ENCODE measurements at places on chromosomes 12 and 14.

DNA sequence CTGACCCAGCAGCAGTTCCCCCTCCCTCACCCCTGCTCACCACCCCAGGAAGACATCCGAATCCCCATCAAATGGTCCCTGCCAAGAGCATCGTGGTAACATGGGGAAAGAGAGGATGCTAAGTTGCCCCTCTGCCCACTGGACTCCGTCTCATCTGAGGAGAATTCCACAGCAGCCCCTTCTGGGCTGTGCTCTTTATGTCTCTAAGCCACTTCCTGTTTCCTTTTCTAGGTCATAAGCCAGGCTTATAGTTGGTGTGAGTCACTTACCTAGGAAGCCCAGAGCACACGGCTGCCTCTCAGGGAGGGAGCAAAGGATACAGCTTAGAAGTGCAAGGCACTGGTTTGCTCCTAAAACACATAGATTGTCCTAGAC lies 76.0 kb downstream of the VCPKMT start:
- DNase-seq, result peak; percentile 77

DNA sequence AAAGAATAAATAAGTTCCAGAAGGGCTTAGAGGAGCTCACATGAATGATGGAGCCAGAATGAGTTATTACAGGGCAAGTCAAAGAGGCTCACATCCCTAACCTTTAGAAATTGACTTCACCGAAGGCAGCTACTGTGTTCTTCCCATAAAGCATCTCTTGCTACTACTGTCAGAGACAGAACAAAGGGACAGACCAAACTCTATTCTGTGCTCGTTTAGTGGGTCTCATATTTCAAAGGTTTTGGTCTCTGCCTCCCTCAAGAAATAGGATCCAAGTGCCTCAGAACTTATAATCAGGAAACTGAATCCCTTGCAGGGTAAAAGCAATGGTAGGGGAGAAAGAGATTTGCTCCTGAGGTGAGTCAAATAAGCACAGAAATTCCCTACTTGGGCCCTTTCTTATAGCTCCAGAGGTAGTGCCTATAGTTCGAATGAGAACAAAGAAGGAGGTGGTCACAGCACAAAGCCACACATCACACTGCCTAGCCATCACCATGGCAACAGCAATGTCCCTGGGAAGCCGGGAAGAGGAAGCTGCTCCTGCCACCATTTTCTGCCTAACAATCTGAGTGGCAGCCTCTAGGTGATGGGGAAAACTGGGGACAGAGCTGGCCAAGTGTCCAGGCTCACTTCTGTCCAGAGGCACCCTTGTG lies 294.9 kb downstream of the FOXN3 start:
- DNase-seq, result no peak

DNA sequence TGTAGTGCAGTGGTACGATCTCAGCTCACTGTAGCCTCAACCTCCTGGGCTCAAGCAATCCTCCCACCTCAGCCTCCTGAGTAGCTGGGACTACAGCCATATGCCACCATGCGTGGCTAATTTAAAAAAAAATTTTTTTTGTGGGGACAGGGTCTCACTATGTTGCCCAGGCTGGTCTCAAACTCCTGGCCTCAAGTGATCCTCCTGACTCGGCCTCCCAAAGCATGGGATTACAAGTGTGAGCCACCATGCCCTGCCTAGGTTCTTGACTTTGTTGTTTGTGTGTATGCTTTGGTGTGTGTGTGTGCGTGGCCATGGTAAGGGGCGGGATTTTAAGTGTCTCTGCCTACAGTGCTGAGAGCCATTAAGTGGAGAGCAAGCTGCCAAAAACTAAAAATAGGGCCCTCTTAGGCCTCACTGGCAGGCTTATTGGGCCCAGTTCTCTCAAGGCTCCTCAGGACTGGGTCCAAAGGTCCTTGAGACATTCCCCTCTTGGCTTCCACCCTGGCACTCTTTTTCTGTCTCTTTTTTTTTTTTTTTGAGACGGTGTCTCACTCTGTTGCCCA lies 5.1 kb downstream of the COX14 start:
- no peak for DNase-seq

DNA sequence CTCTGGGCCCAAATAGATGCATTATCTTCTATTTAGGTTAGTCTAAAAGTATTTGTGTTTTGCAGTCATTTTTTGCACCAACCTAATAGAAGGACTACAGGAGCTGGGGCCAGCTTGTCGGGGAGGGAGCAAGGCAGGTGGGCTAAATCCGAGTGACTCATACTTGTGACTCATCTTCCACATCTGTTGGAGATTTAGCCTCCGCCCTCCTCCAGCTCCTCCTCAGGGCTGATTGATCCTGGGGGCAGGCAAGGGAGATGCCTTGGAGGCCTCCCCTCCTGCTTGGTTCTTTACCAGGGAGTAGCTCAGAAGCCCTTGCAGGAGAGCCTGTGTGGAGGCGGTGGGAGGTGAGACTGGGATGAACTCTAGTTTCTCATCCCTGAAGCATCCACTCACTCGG lies 27.9 kb downstream of the RHOF start:
- DNase-seq, result peak; percentile 92

- no peak for DNase-seq
Measured at GRCh38 chr14:78341827-78342389, 171.7 kb downstream of the NRXN3 start.

DNA sequence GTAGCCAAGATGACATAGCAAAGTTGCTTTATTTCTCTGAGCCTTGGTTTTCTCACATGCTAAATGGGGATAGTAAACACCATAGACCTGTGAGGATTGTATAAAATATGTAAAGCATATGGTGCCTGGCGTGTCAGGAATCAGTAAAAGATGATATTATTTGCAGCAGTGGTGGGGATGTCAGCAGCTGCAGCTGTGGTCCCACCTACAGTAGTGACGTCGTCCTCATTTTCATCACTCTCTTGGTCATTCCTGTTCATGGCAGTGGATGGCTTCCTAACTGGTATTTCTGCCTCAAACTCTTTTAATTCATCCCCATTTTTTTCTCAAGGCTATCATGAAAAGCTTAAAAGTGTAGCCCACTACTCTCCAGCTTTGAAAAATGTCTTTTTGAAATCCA lies 12.1 kb downstream of the BMAL2 start:
- no peak for DNase-seq

- DNase-seq, result no peak
Measured at GRCh38 chr14:21704338-21704737, 30.7 kb upstream of the OR4E1 start.

DNA sequence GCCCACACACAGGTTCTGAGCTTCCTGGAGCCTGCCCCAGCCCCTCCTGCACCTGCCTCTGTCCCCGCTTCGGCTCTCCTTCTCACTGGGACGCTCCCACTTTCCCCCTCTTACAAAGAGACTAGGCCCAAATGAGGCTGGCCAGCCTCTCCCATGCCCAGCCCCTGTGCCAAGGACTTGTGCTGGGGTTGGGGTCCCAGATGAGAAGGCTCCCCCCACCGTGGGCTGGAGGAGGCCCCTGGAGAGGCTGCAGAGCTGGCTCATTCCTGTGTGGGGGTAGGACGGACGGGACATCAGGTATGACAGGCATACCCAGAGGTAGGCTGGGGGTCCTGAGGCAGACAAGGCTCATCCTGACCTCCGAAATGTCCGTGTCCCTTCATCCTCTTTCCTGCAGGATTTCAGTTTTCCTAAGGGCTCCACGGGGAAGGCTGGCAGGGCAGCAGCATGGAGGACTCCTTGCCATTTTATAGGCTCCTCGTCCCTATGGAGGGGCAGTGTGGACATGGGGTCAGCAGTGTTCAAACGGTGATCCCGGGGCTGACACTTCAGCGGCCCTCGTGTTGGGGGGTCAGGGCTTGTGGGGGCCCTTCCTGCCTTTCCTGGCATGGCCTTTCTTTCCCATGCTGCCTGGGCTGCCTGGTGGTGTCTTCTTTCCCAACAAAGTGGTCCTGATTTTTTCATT lies 49.1 kb upstream of the MEG3 start:
- no peak for DNase-seq

GRCh38 chr12:125201940-125202339 lies 136.7 kb downstream of the AACS start:
- no peak for DNase-seq

DNA sequence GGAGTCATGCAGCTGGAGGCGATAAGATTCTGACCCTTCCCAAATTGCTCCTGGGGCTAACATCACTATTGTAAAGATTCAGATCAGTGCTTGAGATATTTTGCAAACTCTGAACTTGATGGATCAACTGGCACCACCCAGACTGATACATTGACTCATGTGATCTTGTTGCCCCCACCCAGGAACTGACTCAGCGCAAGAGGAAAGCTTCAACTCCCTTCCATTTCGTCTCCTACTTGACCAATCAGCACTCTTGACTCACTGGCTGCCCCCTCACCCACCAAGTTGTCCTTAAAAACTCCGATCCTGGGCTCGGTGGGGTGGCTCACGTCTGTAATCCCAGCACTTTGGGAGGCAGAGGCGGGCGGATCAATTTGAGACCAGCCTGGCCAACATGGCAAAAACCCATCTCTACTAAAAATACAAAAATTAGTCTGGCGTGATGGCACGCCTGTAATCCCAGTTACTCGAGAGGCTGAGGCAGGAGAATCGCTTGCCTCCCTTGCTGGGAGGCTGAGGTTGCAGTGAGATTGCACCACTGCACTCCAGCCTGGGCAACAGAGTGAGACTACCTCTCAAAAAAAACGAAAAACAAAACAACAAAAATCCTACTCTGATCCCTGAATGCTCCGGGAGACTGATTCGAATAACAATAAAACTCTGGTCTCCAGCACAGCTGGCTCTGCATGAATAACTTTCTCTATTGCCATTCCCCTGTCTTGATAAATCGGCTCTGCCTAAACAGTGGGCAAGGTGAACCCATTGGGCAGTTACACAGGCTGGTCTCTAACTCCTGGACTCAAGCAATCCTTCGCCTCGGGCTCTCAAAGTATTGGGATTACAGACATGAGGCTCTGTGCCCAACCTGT lies 9.8 kb upstream of the ARF6 start:
- DNase-seq, result no peak

- no peak for DNase-seq
Measured at GRCh38 chr14:100441271-100441947, 118.3 kb downstream of the SLC25A47 start.
